SJCRH30 (cell line): ENCODE measurements at places on chromosomes 13 and 19.

GRCh38 chr19:1101337-1101698 is 2.5 kb upstream of the GPX4 start:
- H3K36me3 ChIP-seq, result no peaks in the 10 kb centered on the region
- H3K27me3 ChIP-seq, result no peaks in the 10 kb centered on the region
- H3K4me3 ChIP-seq, result peak overlapping the region; percentile 20
- H3K27ac ChIP-seq, result peak overlapping the region; percentile 58
- peaks cover 11% of the 10 kb centered on the region for H3K4me1 ChIP-seq

DNA sequence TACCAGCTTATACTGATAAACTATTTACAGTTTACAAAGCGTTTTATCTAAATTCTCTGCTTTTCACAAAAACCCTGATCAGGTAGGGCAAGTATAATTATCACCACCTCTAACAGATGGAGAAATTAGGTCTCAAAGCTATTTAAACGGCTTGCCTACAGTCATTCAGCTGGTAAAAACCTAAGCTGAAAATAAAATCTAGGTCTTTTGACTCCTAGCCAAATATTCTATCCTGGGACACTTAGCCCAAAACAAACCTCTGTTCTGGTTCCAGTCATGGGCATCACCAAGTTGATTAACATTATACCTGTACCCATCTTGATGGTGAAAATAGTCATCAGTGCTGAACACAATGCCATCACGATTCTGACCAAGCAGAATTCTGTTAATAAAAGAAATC is 11.4 kb downstream of the N4BP2L2 start:
- H3K4me1 ChIP-seq, result peaks cover 3% of the 10 kb centered on the region; the same call in 1 of the 2 replicates
- no peak overlapping the region for H3K27ac ChIP-seq
- H3K4me3 ChIP-seq, result no peak overlapping the region

DNA sequence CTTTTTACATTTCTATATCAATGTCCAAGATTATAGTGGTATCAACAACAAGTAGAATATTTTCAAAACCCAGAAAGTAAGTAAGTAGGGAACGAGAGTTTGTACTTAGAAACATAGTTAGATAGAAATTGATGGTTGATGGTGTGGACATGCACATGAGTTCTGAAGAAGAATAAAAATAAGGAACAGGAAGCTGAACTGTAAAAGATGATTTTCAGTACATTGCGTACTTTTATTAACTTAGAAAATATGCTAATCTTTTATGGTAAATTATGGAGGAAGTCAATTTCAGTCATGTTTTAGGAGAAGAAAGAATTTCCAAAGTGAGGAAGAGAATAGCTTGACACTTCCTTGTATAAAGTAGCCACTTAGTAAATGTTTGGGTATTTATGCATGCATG is 12.3 kb upstream of the GPR18 start:
- H3K27me3 ChIP-seq, result no peaks in the 10 kb centered on the region
- H3K27ac ChIP-seq, result no peak overlapping the region
- H3K4me1 ChIP-seq, result no peaks in the 10 kb centered on the region
- no peak overlapping the region for H3K4me3 ChIP-seq
- H3K36me3 ChIP-seq, result no peaks in the 10 kb centered on the region; the same call in 1 of the 2 replicates
- DNase-seq, result no peak

- H3K27me3 ChIP-seq, result no peaks in the 10 kb centered on the region
- peaks cover 36% of the 10 kb centered on the region for H3K36me3 ChIP-seq
- H3K27ac ChIP-seq, result no peak overlapping the region
- no peak for DNase-seq
- no peak overlapping the region for H3K4me3 ChIP-seq
Observed at GRCh38 chr19:4449022-4449638, 8.5 kb downstream of the UBXN6 start.
